ENCODE measurements at places on chromosomes 4 and X.

- no peak for DNase-seq
These were observed 66.5 kb downstream of the PDHA1 start for GRCh38 chrX:19410259-19410658.

GRCh38 chrX:15204130-15204751 lies 65.6 kb downstream of the ASB9 start:
- no peak for DNase-seq

GRCh38 chr4:146288193-146288592 lies 73.9 kb downstream of the REELD1 start:
- DNase-seq = no peak

DNA sequence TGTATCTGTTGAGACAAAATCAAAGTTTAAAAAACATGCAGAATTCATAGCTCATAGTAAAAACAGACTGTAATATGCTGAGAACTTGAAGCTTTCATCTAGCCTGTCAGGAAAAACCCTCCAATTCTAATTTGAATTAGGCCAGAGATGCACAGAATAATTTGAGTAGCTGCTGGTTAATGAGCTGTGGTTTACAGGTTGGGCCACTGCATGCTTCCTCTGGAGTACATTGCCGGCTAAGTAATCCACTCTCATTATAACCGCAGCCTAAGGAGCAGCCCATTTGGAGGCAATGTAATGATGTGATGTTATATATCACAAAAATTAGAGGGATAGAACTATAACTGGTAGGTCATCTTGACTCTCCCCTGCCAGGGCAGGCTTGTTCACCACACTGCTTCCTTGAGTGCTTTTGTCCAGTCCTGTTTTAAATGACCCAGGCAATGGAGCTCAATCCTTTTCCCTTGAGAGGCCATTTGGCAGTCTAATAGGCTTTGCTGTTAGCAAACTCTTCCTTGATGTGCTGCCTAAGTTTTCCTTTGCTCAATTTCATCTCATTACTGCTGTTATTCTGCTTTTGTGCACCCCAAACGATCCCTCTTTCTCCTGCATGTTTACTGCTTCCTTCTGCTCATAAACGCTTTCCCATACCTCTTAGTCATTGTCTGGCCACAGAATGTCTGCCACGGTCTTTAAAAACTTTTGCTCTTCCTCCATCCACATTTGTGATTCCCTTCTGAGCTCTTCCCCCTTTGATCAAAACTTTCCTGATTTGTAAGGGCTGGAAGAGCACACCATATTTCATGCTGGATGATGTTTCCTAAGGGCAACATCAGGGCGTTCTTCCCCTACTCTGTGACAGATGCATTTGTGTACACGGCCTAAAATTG lies 230.9 kb downstream of the C4orf33 start:
- no peak for DNase-seq

- DNase-seq = no peak
These were observed 615 bp downstream of the CACNA1F start for GRCh38 chrX:49232525-49232924.

DNA sequence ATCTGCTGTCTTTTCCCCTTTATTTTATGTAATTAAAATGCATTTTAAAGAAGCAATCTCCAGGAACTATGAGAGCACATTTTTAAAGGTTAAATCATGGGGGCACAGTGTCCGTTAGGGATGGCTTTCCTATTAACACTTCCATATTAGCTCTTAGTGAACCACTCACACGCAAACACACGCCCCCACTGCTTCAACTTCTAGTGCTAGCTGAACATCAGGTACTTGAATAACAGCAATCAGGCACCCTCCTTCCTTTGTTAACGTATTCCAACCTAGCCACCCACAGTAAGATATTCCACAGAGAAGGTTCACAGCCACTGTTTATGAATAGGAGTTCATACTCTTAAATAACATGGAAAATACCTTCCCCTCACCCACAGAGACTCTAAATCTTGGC lies 9.3 kb downstream of the TMEM255A start:
- no peak for DNase-seq

DNA sequence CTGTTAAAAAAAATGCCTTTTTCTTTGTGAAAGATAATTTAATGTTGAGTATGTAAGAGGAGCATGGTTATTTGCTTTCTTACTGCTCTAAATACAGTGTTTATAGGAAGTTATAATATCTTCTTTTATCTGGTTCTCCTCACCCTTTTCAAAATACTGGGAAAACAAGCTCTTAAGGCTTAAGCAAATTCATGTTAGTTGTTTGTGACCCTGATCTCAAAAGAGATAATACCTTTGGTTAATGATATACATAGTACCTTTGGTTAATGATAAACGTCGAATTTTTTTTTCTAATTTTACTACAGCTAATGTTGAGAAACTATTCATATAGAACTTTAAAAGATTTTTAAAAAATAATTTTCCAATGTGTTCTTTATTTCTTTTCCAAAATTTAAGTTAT lies 180.1 kb downstream of the RAPGEF2 start:
- no peak for DNase-seq

GRCh38 chrX:119728487-119728886 lies 29.9 kb upstream of the SOWAHD start:
- DNase-seq = no peak

DNA sequence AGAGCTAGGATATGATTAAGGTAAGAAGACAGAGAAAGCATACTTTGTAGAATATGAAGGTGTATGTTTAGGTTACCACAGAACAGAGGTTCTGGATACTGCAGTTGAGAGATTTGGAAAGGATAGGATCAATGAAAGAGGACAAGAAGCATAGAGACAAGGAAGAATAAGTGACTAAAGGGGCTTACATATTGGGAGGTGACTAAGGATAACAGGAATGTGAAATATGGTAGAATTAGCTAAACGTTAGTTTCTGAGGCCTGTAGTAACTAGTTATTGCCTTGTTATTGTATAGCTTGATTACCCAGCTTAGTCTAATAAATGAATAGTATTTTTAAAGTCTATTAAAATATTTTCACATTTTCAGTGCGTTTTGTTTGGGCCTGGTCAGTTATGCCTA lies 38.2 kb downstream of the CENPI start:
- DNase-seq = no peak

DNA sequence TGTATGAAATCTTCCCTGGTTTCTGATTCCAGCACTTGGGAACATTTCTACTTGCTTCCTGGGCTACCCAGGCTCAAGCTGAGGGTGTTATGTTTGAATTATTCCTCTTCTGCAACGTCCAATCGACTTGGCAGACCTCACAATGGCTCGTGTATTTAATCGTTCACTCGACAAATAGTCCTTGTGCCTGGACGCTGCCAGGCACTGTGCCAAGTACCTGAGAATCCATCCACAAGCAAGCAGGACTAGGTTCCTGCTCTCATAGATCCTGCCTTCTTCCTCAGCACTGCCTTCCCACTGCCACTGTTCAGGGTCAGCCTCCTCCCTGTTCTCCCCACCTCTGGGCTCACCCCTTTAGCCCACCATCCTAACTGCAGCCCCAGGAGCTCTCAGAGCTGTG lies 113.3 kb downstream of the EFNB1 start:
- DNase-seq = no peak

DNA sequence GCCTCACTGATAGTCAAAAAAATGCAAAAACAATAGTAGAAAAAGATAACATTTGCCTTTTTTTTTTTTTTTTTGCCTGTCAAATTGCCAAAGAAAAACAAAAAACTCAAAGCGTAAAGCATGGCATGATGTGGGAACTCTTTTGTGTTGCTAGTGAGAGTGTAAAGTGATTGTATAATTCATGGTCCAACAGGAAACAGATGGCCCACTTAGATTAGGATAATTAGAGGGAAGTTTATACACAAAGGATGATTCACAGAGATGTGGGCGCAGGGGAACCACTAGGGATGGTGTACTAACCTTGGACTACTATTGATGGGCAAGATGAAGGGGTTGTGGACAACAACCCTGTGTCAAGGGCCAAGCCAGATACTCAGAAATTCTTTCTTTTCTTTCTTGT lies 16.4 kb downstream of the MCUB start:
- no peak for DNase-seq

GRCh38 chrX:39823854-39824253 lies 273.9 kb downstream of the BCOR start:
- DNase-seq = no peak

- DNase-seq = no peak
These were observed 24.1 kb downstream of the ATP8A1 start for GRCh38 chr4:42632653-42633382.

DNA sequence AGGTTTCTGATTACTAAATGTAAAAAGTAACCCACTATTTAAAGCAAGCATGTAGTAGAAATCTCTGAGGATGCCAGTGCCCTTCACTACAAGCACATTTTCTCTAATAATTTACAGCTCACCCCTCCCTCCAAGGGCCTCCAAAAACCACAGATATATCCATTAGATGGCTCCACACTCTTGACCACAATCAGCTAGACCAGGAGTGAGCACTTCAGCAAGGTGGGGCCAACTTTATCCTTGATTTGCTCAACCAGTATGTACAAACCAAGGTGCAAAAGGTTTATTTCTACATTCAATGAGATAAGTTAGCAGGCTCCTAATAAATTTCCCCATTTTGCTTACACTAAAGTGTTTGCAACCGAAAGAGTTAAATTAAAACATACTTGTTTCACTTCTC lies 35.8 kb downstream of the RFC1 start:
- no peak for DNase-seq

DNA sequence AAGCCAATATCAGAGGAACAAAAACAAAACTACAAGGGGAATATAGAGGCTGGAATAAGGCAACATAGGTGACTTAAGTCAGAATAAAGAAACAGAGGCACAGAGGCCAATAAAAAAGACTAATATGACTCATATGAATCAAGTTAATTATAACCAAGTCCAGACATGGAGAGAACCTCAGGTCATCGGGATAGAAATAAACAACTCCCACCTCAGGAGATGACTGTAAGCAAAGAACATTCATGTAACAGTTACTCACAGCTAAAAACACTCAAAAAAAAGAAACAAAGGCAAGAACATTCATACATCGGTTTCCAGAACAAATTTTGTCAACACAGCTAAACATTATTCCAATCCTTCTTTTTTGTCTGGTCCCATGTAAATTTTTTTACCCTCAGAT lies 60.3 kb upstream of the RXFP1 start:
- DNase-seq = no peak

DNA sequence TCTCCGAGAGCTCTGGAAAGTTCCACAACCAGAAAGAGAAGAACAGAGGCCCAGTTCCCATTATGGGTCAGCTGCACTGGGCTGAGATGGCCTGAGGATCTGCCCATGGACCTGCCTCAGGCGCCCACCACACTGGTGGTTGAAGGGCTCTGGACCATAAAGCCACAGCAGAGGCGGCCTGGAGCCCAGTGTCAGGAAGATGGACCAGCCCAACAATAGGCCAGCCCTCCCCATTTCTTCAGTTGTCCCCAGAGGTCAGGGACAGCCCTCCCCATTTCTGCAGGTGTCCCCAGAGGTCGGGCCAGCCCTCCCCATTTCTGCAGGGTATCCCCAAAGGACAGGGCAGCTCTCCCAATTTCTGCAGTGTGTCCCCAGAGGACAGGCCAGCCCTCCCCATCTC lies 37.2 kb upstream of the C4orf50 start:
- DNase-seq = no peak

DNA sequence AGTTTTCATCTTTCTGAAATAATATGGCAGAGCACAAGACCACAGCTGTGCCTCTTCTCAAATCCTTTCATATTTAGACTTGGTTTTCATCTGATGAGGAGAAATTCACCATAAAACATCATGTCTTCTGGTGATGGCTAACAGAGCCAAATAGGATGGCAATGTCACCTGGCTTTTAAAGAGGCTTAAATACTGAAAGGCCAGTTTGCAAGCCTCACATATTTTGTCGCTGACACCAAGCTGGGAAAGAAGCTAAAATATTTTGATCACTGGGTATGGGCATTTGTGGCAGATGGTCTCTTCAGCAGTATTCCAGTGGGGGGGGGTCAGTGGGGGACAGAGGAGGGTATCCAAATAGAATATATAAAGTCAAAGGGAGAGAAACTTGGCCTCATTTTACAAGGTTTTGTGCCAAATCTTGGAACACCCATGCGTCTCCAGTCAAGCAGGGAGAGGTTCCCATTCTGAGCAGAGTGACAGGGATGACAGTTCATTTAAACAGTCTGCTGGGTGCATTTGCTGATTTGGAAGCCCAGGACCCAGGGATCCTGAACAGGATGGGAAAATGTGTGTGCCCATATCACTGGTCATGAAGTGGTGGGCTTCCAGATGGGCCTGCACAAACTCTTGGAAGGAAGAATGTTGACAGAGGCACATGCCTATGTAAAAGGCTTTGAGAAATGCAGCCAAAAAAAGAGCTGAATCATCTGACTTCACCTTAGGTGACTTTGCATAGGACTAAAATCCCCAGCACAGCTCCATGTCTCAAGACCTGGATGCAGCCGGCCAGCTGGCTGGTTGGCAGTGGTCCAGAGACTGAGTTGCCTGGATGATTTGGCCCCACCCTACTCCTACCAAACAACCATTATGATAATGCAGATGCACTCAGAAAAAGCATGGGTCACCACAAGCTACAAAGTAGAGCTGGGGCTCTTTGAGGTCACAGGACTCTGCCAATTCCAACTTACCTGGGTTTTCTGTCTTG lies 484.4 kb upstream of the NR3C2 start:
- DNase-seq = peak; percentile 65

GRCh38 chrX:47936224-47936939 lies 67.4 kb downstream of the ZNF182 start:
- no peak for DNase-seq

DNA sequence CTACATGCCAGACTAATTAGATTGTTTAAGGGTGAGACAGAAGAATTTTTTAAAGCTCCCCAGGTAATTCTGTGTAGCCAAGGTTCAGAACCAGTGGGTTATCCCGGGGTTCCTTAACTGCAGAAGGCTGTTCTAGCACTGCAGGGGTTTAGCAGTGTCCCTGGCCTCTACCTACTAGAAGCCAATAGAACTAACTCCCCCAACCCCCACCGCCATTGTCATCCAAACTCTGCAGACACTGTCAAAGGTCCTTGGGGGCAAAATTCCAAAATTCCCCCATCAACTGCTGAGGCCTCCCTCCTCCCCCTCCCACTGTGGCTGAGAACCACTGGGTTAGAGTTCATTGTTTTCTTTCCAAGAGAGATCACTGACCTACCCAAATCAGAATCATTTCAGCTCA lies 66.4 kb downstream of the MOSPD2 start:
- DNase-seq = no peak

GRCh38 chr4:105858466-105859040 lies 36.7 kb upstream of the NPNT start:
- DNase-seq = no peak

- no peak for DNase-seq
These were observed 11.0 kb downstream of the CUL4B start for GRCh38 chrX:120549483-120550452.

DNA sequence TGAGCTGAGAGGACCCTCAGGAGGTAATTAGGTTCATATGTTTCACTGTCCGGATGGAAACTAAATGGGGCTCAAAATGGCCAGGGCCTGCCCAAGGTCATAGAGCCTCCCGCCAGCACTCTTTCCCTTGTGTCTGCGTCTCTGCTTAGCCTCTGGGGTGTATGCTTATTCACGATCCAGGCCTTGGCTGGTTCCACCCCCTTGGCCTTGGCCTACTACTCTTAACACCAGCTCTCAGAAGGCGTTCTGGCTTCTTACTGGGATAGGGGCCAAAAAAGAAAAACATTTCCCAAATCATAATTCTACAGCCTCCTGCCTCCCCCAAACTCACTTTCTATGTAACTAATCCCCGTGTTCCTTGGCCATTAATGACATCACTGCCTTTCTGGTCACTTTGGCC lies 68.8 kb downstream of the RTL5 start:
- DNase-seq = peak; percentile 28

GRCh38 chrX:138748480-138748879 lies 37.0 kb upstream of the FGF13 start:
- no peak for DNase-seq
